ENCODE measurements at places on chromosomes 12 and 14.

- peak; percentile 72 for DNase-seq
Measured at GRCh38 chr14:67571275-67571990, 28.6 kb downstream of the PIGH start.

DNA sequence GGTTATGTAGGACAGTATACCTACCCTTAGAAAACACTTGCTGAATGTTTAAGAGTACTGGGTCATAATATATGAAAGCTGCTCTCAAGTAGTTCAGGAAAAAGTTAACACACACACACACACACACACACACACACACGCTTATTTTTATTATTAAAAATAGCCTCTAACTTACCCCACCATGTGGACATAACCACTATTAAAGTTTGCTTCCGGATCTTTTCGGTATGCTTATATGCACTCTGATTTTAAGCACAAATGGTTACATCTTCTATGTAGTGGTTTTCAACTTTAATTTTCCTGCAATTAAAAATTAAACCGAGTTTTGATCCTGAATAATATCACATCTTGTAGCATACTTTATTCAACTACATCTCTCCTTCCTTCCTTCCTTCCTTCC lies 84.9 kb upstream of the TRAF3 start:
- DNase-seq: peak; percentile 5

- DNase-seq: peak; percentile 31
Measured at GRCh38 chr14:42855085-42855484, 1248.4 kb downstream of the LRFN5 start.

DNA sequence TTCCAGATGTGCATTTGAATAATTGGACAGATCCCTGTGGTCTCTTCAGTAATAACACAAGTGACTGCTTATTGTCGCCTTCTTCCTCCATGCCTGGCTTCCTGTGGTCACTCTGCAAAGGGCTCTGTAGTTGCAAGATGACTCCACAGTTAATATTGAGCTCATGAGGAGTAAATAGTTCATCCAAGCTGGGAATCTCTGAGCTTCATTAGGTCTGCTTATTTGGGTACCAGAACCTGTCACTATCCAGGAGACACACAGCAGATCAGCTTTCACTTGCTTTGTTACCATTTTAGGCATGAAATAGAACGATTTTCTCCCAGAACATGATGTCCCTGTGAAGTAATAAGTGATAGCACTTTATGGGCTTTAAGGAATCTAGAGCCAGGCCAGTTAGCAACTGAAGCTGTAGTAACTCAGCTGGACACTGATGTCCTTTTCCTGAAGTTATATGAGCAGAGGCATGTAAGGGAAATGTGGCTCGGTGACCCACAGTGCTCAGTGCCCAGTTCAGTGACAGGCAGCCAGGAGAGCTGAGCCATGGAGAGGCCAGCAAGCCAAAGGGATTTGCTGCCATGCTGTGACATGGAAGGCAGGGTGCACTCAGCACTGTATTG lies 50.1 kb downstream of the CRADD start:
- no peak for DNase-seq

DNA sequence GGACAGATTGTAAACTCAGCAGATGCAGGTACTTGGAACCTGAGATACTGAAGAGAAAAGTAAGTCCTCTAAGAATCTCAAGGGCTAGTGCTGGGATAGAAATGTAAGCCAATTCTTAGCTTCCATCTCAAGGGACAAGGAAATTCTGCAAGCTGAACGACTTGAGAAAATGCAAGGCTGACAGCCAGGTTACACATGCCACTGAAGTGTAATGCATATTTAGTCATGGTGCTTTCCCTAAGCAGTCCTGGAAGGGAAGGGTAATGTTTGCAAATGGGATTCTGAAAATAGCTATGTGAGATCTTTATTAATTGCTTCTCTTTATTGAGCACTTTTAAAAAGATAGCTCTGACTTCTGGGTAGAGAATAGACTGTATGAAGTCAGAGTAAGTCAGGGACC lies 402.7 kb upstream of the SEL1L start:
- DNase-seq: no peak

GRCh38 chr14:36207500-36207899 lies 31.0 kb upstream of the PTCSC3 start:
- DNase-seq: no peak

DNA sequence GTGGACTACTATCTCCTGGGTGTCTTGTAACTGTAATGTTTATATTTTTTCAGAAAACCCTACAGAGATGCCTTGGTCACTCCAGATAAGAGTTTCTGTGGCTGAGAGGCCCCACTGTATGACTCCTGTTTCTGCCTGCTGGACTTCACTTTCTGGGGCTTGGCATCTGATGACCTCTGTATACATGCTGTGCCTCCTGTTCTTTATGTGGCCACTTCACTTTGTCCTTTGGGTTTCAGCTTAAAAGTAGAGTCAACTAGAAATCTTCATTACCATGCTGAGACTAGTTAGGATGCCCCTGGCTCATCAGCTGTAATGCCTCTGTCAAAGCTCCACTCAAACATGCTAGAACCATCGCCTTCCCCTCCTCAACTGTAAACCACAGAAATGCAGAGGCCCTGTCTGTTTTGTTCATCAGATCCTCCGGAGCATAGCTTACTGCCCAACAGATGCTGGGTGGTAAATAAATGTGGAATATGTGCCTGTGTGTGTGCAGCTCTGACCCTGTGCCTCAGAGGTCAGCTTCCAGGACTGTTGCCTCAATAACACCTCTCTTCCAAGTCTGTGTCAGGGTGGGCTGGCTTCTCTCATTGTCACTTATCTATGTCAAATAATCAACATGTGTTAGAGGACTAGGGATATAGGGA lies 25.5 kb downstream of the ZNF664 start:
- DNase-seq: no peak

GRCh38 chr14:27090716-27091115 lies 492.9 kb upstream of the NOVA1 start:
- no peak for DNase-seq

- DNase-seq: no peak
Measured at GRCh38 chr14:104054222-104054905, 31.1 kb upstream of the ASPG start.

GRCh38 chr14:57828713-57829112 lies 37.2 kb downstream of the SLC35F4 start:
- DNase-seq: no peak

GRCh38 chr12:6328945-6329702 lies 12.8 kb downstream of the TNFRSF1A start:
- DNase-seq: peak; percentile 53

- DNase-seq: no peak
Measured at GRCh38 chr12:129552996-129553750, 350.7 kb downstream of the TMEM132D start.

- DNase-seq: no peak
Measured at GRCh38 chr14:94018308-94018707, 7.8 kb upstream of the OTUB2 start.

DNA sequence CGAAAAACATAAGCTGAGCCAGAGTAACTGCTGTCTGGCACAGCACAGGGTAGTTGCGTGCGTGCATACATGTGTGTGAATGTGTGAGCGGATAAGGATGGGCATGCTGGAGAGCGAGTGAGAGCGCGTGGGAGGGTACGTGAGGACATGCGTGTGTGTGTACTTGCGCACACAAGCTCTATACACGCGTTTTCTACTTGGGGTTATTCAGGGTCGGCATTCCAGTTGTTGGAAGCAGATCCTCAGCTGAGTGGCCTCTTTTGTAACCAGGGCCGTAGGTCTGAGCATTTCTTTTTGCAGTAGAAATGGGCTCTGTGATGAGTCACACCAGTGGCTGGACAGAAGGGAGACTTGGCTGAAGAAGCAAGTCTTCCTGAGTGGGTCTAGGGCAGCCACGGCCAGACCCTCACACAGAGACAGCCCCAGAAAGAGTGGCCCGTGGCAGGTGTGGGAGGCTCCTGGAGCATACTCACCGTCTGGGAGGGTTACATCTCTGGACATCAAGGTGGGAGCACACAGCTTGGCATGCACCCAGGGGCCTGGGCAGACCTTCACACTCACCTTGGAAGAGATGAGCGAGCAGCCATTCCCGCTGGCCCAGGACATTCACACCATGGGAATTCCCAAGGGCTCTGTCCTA lies 78.0 kb downstream of the LRRC74A start:
- DNase-seq: no peak

GRCh38 chr12:101045486-101046464 lies 164.3 kb downstream of the SLC5A8 start:
- DNase-seq: no peak

Data from kidney (tissue), 22 donors.